ENCODE measurements at places on chromosomes 5 and 9.

- no peak for DNase-seq
Measured at GRCh38 chr9:121889990-121890563, 203.0 kb downstream of the TTLL11 start.

GRCh38 chr9:96048104-96048955 lies 172.8 kb downstream of the ERCC6L2 start:
- DNase-seq = no peak

DNA sequence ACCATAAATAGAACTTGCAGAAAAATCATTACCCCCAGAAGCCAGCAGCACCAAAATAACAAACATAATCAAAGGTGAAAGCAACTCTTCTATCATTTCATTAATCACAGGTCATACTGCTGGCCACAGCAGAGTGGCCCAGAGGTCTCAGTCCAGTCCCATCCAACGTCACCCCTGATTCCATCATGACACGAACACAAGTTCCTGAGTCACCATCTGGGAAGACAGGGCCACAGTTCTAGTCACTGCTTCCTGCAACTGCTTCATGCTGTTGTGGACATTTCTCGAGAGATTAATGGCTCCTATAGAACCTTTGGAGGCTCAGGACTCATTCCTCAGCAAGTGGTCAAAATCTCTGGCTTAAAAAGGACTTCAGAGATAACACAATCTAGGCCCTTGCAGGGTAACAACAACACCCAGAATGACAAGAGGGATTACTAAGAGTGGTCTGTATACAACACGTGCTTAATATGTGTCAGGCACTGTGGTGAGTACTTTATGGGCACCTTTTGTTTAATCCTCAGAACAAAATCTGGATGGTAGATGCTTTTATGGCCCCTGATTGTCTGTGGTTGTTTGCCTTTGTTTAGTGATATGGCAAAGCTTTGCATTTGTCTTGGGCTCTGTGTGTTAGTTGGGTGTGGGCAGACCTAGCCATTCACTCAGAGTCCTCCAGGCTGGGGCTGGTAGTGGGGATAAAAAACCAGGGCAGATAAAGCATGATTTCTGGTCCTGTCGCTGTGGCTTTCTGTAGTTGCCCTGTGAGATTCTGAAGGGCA lies 184.3 kb downstream of the DAB2IP start:
- DNase-seq = no peak

DNA sequence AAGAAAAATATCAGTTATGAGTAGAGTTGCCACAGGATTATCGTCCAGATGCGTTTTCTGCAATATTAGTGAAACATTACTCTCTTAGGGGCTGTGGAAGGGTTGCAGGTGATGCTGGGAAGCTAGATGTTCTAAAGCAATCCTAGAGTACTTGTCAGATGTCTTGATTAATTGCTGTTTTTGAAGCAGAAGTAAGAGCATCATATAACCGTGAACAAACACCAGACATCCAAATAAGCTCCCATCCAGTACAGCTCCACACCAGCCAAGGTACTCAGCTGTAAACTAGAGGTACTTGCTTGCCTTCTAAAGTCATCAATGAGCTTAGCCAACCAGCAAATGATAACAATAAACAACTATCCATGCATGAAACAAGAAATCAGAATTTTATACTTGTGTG lies 131.1 kb downstream of the ST8SIA4 start:
- DNase-seq = no peak

DNA sequence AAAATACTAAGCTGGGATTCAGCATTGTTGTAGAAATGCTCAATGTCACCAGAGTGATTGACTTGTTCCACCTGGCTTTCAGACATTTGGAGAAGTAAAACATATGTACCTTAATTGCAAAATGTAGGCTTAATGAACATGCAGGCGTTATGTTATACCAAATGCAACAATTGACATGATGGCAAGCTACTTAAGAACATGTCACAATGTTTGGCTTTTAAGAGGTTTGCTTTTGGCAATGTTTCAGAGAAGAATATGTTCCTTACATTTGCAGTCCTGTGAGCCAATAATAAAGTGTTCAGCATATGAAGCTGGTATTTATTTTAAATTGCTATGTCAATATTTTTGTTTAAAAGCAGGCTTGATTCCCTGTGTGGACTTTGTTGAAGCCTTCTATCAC lies 111.7 kb upstream of the NUDT12 start:
- DNase-seq = peak; percentile 98

DNA sequence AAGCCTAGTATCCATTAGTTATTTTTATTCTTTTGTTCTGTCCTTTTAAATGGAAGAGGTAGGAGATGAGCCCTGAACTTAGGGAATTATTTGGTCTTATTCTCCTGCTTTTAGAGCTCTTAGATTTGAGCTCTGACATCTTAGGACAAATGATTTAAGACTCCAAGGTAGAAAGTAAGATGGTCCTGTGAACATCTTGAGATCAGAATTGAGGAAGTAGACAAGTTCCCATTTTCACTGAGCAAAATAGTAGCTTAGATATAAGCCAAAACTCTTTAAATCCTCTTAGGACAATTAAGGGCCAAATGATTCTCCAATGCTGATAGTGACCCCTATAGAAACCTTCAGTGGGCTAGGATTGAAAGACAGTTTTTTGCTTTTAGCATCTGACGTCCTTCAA lies 53.0 kb upstream of the RUSC2 start:
- DNase-seq = no peak

- DNase-seq = no peak
Measured at GRCh38 chr5:5155617-5156016, 15.5 kb downstream of the ADAMTS16 start.

DNA sequence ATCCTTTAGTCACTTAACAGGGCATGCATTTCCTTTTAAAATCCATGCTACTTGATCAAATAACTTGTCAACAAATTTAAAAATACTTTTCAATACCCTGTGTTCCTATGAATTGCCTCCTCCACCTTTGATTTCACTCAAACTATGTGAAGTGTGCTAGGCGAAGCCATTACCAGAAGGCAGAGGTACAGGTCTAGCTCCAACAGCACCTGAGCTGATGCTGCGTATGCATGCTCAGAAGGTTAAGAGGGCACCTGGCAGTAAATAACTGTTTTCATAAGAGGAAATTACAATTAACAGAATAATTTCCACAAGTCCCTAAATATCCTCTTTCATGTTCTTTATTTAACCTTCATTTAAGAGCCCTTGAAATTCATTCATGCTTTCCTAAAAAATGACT lies 251.8 kb downstream of the EFNA5 start:
- DNase-seq = peak; percentile 32

DNA sequence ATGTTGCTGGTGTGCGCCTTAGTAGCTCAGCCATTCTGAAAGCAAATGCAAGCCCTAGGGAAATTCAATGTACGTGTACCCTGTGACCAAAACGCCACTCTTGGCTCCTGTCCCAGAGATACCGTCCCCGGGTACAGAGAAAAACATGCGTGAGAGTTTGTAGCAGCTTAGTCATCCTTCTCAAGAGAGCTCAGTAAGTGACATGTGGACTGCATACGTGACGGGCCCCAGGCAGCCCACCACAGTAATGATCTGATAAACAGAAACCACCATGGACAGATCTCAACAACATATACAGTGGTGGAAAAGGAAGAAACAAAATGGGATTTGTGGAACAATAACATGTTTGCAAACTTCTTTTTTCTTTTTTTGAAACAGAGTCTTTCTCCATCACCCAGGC lies 45.1 kb downstream of the S1PR3 start:
- DNase-seq = no peak

- DNase-seq = no peak
Measured at GRCh38 chr9:136220017-136220729, 15.2 kb upstream of the LHX3 start.

GRCh38 chr9:106887066-106887465 lies 24.1 kb downstream of the ZNF462 start:
- DNase-seq = no peak

DNA sequence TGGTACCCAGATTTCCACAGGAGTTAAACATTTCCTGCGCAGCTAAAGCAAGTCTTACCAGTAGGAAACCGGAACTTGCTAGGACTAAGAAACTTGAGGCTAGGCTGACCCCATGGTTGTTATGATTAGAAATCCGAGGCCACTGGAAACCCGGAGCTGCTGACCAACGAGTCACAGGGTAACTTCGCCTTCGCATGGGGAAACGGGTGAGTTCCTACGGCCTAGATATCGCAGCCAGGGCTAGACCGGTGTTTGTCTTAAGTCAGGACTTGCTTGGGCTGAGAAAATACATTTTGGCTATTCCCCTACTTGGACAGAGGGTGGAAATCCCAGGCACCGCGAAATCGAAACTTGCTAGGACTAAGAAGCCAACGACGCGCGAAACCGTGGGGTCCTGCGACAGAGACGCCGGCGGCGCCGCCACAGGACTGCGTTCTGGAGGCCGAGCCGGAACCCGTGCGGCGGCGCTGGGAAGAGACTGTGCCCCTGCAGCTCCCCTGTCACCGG lies 1.6 kb upstream of the ANXA2R start:
- peak; percentile 64 for DNase-seq

DNA sequence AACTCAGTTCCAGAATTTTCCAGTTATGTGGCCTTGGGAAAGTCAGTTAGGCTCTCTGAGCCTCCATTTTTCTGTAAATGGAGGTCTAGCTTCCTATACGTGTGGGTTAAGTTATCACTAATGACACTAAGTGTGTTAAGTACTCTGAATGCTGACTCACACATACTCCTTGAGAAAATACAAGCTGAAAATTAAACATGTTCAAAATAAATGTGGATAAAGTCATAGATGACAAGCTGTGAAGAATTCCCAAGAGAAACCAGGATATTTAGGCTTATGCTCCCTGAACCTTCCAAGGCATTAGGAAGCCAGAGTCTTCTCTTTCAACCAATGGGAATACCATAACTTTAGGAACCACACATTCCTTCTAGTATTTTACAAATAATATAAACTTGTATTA lies 58.1 kb downstream of the ABCA1 start:
- no peak for DNase-seq

DNA sequence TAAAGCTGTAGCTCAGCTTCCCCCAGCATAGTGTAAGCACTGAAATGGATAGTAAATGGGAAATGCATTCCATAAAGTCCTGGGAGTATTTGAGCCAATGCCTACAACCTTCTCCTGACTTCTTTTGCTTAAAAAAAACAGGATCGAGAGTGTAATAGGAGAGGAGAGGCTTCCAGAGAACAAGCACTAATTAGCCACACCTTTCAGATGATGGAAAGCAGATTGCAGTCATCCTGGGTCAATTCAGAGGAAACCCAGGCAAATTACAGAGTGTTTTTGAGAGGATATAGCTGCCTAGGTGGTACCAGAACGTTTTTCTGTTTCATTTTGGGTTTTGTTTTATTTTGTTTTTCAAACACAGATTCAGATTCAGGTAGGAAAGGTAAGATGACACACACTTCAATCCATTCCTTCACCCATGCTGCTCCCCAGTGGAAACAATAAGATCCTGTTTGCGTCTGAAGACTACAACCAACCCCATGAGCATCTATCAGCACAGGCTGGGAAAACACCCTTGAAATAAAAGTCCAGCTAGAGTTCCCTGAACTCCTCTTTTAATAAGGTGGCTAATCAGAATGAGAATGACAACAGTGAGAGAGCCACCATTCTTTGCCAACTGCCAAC lies 95.6 kb downstream of the RFK start:
- peak; percentile 72 for DNase-seq

DNA sequence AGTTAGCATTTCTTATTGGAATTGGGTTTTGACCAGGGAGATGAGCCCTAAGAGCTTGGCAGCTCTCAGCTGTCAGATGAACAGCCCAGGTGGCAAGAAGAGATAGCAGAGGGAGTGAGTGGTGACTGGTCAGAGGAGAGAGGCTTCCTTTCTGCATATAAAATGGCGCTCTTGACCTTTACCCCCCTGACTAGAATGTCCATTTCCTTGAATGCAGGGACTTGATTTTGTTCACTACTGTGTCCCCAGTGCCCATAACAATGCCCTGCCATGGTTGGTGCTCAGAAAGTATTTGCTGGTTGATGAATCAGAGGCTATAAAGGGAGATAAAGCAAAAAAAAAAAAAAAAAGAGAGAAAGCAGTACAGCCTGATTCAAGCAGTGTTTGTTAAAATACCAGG lies 7.2 kb downstream of the CHMP5 start:
- DNase-seq = no peak

DNA sequence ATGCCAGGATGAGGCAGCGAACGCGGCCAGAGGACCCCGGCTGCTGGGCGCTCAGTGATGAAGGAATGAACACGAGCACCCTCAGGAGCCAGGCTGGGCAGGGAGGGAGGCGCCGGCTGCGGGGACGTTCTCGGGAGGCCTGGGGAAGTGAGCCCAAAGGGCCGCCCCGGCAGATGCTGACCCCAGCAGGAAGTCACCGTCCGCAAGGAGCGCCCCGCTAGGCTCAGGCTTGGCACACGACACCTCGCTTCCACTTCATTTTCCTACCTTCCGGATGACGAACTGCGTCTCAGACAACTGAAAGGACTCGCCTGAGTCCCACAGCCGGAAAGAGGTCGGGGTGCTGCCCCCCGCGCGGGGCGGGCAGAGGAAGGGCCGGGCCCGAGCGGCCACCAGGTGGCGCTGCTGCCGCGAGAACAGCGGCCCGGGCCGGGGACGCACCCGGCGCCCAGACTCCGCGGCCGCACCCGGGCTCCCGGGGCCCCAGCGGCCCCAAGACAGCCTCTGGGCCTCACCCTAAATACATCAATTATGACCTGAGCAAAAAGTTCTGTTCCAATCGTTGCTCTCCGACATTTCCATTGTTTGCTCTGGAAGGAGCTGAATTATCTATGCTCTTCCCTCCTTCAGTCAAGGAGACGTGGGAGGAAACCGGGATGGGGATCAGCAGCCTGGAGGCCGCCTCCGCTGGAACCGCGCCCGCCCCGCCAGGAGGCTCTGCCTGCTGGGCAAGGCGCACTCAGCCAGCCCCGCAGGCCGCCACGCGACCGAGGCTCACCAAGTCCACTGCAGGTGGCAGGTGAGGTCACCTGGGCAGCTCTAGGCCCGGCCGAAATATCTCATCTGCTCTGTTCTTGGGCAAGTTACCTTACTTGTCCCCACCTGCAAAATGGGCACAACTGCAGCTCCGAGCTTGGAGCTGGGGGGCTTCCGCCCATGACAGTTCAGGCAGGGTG lies 107.0 kb downstream of the ZNF354C start:
- DNase-seq = peak; percentile 54

GRCh38 chr5:96280946-96281393 lies 152.1 kb downstream of the PCSK1 start:
- no peak for DNase-seq

DNA sequence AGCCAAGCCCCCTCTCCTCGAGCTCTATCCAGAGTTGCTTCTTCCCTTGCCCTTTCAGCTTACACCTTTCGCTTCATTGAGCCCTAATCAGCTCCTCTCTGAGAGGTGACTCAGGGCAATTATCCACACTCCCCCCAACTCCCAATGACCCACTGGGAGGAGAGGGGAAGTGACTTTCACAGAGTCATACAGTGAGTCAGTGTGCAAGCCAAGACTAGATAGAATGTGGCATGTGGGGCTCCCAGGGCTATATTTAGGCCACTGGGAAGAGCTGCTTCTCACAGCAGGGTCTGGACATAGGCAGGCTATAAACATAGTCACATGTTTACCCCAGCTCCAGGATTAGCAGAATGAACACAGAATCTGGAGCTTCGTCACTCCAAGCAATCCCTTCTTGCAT lies 57.4 kb downstream of the NRG2 start:
- peak; percentile 22 for DNase-seq
